Activated T-cell treated with anti-CD3 and anti-CD28 coated beads for 24 hours (primary cell): ENCODE measurements at places on chromosomes 11 and 22.

DNA sequence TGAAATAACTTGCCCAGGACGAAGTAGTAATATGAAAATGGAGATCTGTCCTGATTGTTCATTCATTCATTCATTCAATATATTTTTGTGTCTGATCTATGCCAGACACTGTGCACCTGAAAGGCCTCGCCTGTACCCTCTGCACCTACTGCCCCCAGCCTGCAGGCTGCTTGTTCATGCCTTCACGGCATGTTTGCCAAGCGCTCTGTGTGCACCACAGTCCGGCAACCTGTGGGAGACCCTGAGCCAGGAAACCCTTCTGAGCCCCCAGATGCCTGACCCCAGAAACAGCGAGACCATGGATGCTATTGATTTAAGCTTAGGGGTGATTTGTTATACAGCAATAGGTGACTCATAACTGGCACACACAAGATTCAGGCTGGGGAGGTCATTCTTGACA is 47.0 kb downstream of the RTL6 start:
- DNase-seq, result no peak

DNA sequence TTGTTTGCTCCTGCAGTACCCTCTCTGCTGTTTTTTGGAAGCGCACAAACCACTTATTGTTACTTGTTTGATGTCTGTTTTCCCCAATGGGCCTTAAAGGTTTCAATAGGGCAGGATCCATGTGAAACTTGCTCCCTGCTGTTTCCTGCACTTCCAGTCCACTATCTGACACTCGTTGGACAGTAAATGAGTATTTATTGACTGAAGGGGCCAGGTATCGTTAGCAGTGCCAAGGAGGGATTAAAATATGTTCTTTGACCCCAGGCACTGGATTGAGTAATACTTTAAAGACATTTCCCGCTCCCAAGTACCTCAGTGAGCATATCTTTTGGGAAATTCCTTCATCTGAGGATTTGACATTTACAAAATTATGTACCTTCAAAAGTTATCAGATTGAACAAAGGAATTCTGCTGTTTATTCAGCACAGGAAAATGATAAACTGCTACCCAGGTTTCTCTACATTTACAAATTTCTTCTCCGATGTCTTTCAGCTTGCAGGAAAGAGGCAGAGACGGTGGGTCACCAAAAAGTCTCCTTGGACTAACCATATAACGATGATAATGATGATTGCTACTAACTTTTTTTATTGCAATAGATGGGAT is 23.3 kb upstream of the OR9Q2 start:
- DNase-seq, result no peak

GRCh38 chr11:123174196-123175183 is 20.6 kb downstream of the CLMP start:
- DNase-seq, result no peak

GRCh38 chr11:44857490-44858090 is 93.1 kb downstream of the TP53I11 start:
- DNase-seq, result no peak

DNA sequence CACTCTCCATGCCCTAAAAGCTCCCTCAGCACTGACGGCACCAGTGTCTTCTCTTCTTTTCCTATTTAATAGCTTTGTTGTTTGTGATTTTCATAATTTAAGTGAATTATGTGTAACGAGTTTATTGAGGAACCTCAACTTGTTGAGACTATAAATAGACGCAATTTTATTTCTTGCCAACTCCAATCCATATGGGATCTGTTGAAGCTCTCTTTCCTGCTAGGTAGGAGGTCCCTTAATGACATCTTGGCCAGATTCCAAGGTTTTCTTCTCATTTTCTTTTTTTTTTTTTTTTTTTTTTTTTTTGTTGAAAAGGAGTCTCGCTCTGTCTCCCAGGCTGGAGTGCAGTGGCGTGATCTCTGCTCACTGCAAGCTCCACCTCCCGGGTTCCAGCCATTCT is 14.2 kb downstream of the RTL6 start:
- no peak for DNase-seq

DNA sequence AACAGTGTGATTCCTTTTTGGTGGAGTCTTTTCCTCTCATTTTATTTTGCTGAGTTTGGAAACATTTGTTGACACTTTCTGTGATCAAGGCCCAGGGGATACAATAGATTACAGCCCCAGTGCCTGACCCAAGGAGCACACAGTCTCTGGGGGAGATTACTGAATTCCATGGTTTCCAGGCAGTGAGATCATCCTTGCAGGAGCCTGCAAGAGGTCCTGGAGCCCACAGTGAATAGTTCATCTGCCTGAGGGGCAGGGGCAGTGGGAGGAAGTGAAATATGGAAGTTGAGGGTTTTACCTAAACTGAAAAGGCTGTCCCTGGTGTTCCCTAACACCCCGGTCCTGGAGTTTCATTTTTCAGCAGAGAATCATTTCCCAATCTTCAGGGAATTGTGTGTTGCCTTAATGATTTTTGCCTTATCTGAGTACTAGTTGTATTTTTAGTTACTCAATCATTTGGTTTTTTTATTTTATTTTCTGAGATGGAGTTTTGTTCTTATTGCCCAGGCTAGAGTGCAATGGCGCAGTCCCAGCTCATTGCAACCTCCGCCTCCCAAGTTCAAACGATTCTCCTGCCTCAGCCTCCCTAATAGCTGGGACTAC is 7.7 kb downstream of the CCS start:
- no peak for DNase-seq

- no peak for DNase-seq
Observed at GRCh38 chr11:44776551-44777208, 49.9 kb downstream of the TSPAN18 start.

DNA sequence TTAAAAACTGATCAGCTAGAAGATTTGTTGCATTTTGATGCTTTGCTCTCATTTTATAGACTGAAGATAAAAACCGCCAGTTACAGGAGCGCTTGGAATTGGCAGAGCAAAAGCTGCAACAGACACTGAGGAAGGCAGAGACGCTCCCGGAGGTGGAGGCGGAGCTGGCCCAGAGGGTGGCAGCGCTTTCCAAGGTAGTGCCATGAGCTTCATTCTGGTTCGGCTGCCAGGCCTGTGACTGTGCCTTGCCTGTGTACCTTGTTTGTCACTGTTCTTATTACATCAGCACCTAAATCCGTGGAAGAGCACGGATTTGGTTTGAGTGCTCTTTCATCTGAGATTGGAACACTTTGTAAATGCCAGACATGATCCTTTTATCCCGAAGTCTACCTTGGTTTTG is 61.4 kb downstream of the PPFIA1 start:
- no peak for DNase-seq

DNA sequence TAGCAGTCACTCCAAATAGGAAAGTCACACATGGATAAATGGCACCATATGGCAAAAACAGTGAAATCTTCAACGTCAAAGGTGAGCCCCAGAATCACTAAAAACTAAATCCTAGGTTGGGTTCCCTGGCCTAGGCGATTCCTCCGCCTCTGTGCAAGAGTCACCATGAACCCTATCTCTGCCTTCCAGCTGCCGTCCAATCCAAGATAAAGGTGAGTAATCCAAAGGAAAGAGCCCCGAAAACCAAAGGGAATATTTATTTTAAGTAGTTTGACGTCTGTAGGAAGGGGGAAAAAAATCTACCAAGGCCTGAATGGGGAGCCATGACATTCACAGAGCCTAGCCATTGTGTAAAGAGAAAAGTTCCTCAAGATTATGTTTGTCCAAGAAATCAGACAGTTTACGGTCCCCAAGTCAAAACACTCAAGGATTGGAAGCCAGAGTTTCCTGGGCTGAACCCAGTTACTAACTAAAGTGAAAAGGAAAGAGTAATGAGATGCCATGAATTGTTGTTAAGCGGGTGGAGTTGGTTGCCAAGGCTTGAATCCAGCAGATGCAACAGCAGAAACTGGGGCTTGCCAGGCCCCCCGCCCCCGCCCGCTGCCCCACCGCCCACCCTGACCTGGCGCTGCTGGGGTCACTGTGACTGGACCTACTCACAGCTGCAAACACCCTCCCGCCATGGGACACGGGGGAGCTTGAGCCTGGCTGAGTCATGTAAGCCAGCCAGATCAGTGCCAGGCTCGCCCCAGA is 39.7 kb upstream of the ETS1 start:
- DNase-seq, result no peak

- DNase-seq, result no peak
Observed at GRCh38 chr22:22375576-22376351, 131.2 kb downstream of the VPREB1 start.

- no peak for DNase-seq
Observed at GRCh38 chr11:14454861-14455632, 44.6 kb downstream of the COPB1 start.

DNA sequence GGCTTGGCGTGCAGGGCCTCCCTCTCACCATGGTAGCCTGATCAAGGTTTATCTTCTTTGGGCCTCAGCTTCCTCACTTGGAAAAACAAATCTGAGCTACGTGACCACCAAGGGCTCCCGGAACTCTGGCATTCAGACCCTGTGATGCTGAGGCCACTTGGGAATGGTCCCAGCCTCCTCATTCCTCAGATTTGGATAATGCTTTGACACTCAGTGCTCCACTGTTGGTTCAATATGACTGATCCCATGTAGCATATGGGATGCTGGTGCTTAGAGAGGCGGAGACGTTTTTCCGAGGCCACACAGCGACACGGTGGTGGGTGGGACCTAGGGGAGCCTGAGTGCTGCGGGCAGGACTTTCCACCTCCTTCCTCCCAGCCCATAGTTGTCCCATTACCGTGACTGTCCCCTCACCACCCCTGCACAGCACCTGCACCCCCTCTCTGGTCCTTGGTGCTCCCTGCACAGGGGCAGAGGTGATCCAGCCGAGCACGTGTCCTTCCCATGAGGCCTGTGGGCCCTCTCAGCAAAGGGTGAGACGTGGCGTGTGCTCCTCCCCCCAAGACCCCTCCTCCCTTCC is 23.1 kb downstream of the MB start:
- no peak for DNase-seq

GRCh38 chr11:78733031-78733430 is 158.4 kb upstream of the NARS2 start:
- DNase-seq, result no peak

DNA sequence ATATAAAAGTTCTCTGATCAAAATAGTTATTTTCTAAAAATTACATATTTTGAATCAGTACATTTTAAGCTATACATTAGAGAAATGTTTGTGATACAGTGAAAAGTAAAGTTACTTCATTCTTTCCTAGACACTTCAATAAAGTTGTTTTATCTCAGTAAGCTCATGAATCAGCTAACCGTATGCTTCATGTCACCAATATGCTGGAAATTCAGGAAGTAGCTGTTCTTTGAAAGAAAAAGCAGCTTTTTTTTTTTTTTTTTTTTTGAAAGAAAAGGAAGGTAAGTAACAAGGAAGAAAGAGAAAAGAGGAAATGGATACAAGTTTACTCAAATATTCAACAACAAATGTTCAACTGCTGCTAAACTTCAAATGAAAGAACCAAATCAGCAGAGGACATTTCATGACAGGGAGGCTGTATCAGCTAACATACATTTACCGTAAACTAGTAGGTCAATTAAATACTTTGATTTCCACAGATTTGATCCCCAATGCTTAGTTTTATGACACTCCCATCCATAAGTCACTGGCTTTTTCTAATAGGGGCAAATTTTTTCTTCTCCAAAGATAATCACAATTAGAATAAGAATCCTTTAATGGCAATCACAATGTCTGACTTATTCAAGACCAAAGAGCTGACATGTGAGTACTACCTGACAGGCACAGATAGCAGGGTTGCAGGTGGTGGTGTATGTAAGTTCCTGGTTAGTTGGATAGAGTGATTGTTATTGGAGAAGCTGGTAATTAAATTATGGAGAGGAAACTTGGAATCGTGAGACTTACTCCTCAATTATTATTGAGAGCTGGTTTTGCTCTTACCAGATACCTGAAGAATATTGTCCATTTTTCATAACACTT is 754 bp downstream of the OR52A1 start:
- DNase-seq, result no peak

GRCh38 chr11:76237914-76238313 is 31.6 kb upstream of the WNT11 start:
- no peak for DNase-seq

- no peak for DNase-seq
Observed at GRCh38 chr11:26344647-26345046, 12.7 kb downstream of the ANO3 start.

GRCh38 chr11:70788248-70789022 is 390.1 kb downstream of the CTTN start:
- no peak for DNase-seq

GRCh38 chr11:8697054-8697453 is 14.5 kb downstream of the RPL27A start:
- no peak for DNase-seq

DNA sequence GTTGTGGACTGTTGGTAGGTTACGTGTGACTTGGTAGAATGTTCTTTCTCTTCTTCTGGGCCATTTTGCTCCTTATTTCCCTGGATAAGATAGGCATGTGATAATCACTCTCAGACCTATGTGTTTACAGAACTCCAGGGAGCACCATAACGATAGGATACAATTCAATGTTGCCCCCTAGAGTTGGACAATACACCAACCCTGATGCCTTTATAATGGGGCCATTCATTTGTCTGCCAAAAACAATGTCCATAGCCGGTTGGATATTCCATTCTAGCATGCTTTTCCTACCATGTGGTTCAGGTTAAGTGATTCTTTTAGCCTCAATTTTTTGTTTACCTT is 60.5 kb downstream of the APIP start:
- DNase-seq, result no peak

DNA sequence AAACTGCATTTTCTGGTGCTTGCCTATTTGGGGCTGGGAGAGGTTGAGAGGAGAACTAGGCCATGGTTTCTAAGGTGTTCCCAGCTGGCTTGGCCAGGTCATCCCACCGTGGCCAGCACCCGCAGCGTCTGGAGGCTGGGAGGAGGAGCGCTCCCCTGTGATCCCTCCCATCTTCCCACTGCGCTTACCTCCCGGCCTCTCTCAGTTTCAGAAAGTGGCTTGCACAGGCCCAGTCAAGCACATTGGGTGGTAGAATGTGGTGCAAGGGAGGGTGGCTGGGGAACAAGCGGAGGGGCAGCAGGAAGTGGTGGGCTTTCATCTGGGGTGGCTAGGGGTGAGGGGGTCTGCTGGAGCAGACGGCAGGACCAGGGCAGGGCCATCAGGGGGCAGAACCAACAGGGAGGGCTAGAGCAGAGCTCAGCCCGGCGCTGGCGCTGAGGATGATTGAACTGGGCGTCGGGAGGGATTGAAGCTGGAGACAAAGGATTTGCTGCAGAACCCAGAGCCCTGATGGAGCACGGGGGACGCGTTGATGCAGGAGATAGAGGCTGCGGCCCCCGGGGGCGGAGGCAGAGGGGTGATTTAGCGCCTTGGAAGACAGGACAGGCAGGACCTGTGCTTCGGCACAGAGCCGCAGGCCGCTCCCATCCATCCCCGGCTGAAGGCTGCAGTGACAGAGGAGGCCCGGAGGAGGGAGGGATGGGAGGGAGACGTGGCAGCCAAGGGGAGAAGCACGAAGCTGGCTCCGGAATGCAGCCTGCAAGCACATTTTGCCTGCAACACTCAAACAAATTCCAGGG is 76.0 kb downstream of the TRIM29 start:
- no peak for DNase-seq

- DNase-seq, result no peak
Observed at GRCh38 chr22:37500745-37501609, 14.8 kb upstream of the MFNG start.

DNA sequence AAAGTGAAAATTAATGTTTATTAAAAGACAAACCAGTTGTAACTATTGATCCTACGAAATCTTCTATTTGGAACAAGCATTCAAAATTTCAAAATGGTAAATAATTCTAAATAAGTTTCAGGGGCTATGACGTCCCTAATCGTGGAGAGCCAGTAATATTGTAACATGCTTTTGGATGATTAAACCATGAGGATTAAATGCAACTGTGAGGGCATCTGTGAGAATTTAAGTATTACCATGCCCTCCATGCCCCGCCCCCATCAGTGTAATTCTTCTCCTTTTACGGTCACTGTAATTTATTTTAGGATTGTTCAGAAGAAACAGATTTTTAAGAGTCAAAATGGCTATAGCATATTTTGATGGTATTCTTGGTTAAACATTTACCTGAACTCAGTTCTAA is 133.2 kb downstream of the APOL5 start:
- no peak for DNase-seq
